ENCODE measurements at places on chromosomes 12 and 14.

DNA sequence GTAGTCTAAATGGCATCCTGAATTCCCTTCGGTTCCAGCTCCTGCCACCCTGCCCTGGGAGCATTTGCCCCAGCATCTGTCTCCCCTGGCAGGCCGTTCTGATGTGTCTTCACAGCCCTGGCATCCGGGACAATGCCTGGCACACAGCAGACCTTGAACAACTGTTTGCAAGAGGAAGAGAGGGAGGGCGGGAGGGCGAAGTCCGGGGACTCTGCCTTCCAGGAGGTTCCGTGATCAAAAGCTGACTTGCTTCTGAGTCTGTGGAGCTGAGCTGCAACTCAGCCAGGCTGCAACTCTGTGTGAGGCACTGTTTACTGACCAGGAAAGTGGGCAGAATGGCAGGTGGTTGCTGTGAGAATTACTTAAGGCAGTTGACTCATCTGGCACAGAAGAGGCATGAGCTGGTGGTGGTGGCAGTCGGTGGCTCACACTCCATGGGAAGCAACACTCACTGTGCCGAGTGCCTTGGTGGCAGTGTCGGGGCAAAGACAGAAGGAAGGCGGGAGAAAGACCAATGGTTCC is 61.1 kb upstream of the DLK1 start:
- no peak for DNase-seq

DNA sequence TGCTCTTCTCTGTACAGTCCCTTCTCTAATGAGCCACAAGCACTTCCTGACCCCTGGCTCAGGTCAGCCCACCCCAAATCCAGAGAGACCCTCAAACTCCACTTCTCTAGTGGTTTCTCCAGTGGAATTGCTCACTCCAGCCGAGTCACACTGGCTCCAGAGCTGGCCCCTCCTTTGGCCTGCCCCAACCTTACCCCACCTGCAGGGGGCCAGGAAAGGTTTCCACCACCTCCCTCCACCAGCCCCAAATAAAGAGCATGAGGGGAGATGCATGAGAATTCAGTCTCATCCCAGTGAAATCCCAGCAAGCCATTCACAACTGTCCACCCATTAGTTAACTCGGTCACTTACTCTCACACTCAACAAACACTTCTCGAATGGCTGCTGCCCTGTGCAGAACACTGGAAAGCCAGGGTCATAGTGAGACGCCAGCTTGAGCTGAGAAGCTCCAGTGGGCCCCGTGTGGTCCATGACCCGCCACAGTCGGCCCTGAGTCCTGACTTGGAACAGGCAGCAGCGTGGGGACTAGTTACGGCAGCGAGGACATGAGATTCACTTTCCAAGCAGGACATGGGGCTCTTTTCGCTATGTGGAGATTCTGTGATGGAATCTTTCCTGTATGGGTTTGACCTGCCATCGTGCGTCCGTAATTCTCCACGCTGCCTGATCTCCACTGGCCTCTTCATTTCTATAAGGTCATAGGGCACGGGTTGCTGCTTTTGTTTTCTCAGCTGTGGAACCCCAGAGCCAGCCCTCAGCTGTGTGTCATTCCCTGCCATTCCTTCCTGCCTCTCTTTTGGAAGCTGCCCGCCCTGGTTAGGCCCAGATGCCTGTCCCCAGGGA is 44.2 kb downstream of the SLC6A12 start:
- no peak for DNase-seq

DNA sequence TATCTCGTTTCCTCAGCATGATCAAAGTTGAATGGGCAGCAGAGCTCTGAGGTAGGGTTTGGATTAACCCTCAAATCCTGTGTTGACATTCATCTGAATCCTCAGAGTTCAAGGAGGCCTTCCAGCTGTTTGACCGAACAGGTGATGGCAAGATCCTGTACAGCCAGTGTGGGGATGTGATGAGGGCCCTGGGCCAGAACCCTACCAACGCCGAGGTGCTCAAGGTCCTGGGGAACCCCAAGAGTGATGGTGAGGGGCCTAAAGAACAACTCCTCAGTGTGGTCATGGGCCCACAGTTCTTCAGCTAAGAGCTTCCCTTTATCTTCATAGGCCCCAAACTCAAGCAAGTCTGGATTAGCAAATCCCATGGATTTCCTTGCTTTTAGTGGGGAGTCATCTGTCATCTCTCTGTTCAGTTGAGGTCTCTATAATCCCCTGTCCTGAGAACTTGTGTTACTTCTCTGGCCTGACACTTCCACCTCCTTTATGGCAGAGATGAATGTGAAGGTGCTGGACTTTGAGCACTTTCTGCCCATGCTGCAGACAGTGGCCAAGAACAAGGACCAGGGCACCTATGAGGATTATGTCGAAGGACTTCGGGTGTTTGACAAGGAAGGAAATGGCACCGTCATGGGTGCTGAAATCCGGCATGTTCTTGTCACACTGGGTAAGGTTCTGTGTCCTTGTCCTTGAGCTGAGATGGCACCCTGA is 1.5 kb downstream of the MYL6 start:
- no peak for DNase-seq

- DNase-seq, result no peak
These were observed 82.2 kb downstream of the PTPRO start for GRCh38 chr12:15404485-15404884.

- no peak for DNase-seq
These were observed 14.7 kb downstream of the BTBD7 start for GRCh38 chr14:93317875-93318807.

GRCh38 chr12:25254271-25254880 is 3.6 kb upstream of the KRAS start:
- DNase-seq, result no peak

DNA sequence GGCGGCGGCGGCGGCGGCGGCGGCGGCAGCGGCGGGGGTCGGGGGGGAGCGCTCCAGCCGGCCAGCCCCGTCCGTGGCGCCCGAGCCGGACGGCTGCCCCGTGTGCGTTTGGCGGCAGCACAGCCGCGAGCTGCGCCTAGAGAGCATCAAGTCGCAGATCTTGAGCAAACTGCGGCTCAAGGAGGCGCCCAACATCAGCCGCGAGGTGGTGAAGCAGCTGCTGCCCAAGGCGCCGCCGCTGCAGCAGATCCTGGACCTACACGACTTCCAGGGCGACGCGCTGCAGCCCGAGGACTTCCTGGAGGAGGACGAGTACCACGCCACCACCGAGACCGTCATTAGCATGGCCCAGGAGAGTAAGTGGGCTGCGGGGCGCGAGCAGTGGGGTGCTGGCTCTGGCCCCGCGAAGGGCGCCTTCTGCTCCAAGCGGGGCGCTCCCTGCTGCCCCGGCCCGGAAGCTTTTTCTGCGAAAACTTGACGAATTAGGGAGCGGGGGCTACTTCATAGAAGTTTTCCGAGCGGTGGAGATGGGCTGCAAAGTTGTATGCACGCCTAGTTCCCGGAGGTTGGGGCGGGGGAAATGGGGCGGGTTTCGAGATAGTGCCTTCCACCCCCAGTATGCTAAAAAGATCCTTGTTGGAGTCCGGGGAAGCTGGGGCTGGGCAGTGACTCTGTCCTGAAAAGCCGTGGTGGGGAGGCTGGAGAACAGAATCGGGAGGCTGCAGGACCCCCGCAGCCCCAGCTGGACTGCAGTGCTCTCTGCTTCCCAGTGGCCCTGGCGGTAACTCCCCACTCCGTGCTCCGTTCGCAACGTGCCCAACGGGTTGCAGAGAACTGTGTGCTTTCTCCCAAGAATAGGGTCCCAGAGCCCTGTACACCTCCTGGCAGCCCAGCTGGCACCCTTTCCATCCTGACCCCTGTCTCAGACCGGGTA is 751 bp downstream of the GDF11 start:
- peak; percentile 63 for DNase-seq

DNA sequence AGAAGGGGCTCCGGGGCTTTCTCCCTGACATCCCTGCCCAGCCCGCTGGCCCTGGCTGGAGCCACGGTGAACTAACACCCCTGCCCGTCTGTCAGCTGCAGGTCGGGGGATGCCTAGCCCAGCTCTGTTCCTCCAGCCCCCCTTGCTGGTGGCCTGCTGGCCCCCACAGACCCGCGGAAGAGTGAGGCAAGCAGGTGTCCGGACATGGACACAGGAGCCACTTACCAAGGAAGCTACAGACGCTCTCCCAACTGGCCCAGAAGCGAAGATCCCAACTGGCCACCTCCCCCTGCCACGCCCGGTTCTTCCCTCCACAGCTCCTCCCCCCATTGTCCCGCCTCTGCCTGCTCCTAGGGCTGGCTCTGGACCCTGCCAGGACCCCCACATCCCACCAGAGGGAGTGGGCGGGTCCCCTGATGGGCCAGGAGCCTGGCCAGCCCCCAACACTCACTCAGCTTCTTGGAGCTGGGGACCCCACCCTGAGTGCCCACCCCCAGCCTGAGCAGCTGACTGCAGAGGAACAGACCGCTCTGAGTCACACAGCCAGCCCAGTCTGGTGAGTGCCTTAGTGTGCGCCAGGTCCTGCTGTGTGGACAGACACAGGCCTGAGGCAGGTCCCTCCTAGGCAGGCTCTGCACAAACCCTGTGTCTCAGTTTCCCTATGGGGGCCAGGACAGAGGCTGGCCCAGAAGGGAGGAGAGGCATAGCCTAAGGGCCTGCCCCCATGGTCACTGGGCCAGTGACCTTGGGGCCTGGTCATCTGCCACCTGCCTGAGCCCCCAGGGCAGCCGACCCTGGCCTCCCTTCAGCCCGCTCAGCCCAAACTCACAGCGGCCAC is 7.7 kb downstream of the AHNAK2 start:
- DNase-seq, result no peak

DNA sequence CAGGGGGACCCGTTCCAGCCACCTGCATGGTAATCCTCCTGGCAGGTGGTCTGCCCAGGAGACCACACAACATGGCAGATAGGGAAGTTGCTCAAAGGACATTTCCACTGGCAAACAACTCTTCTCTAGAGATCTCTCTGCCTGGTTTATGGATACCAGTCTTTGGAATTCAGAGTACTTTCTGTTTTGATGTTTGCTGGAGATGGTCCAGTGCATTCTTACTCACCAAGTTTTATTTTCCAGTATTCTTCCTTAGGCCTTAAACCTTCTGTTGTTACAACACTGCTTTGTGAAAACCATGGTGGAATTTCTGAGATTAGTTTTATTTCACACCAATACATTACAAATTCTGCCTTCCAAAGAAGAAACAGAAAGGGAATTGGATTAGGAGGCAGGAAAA is 428.3 kb downstream of the FUT8 start:
- no peak for DNase-seq

GRCh38 chr12:46084666-46085631 is 94.6 kb upstream of the SCAF11 start:
- DNase-seq, result no peak

DNA sequence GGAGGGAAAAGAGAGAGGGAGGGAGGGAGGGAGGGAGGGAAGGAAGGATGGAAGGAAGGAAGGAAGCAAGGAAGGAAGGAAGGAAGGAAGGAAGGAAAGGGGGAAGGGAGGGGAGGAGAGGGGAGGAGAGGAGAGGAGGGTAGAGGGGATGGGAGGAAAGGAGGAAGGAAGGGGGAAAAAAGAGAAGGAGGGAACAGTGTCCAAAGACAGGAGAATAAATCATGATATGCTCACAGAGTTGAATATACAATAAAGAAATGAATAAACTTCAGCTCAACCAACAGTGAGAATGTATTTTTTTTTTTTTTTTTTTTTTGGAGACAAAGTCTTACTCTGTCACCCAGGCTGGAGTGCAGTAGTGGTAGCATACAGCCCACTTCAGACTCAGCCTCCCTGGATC is 4.0 kb downstream of the OR6J1 start:
- DNase-seq, result no peak

- no peak for DNase-seq
These were observed 47.8 kb downstream of the HRK start for GRCh38 chr12:116833474-116833873.

- peak; percentile 4 for DNase-seq
These were observed 9.4 kb upstream of the CACNA2D4 start for GRCh38 chr12:1927751-1928351.

GRCh38 chr12:47747126-47747525 is 11.6 kb downstream of the RAPGEF3 start:
- no peak for DNase-seq

- peak; percentile 44 for DNase-seq
These were observed 118.7 kb downstream of the BRMS1L start for GRCh38 chr14:35944847-35945246.

GRCh38 chr12:48184549-48184922 is 1.1 kb downstream of the CCDC184 start:
- no peak for DNase-seq

- no peak for DNase-seq
These were observed 23.4 kb upstream of the EIF5 start for GRCh38 chr14:103310576-103311095.

DNA sequence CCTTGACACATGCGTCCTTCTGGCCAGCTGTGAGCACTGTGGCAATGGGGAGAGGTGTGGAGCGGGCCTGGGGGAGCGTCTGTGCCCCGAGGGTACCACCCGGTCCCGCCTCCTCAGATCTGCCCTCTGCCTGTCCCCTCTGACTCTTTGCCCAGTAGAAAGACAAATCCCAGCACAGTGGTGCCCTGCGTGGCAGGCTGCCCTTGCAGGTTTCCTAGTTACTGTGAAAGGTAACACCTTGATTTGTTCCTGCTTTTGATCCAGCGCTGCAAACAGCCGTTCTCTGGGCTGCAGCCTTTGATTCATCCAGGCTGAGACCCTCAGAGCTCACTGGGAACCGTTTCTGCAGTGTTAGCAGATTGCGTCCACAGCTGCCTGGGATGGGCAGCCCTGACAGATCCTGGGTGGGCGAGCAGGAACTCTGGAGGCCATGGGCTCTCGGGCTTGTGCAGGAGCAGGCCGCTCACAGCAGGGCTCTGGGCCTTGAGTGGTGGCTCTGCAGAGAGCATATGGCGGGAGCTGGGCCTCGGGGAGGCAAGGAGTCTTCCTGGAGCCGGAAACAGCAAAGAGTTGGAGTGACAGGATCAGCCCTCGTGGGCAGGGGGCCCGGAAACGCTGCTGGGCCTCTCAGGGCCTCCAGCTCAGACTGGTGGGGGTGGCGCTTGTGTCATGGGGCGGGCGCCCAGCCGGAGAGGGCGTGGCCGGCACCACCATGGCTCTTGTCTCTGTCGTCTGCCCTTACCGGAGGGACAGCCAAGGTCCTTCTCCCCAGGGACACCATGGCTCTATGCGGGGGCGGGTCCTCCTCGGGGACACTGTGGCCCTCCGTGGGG is 16.6 kb downstream of the FBRSL1 start:
- peak; percentile 76 for DNase-seq

GRCh38 chr12:108190529-108190928 is 61.4 kb downstream of the WSCD2 start:
- no peak for DNase-seq

DNA sequence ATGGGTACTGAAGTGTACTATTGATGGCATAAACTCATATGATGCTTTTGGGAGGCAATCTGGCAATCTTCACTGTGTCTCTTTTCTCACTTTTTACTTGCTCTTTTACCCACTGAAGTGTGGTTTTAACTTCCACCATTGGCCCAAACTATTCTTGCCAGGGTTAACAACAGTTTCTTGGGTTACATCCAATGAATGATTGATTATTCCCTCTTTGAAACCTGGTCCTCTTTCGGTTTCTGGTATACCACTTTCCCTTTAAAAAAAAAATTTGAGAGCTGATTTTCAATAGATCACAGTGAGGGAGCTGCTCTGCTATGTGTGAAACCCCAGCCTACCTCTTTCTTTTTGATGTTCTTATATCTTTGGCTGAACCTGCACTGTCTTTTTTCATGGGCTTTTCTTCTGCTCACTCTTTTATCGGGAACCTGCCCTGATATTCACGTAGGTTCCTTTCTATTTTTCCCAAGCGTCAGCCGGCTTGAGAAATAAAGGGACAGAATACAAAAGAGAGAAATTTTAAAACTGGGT is 56.1 kb upstream of the OR4E1 start:
- no peak for DNase-seq
